ENCODE measurements at places on chromosomes 16 and 17.
A peak's percentile ranks its signal among the peaks of the same experiment; 100 is the strongest.

DNA sequence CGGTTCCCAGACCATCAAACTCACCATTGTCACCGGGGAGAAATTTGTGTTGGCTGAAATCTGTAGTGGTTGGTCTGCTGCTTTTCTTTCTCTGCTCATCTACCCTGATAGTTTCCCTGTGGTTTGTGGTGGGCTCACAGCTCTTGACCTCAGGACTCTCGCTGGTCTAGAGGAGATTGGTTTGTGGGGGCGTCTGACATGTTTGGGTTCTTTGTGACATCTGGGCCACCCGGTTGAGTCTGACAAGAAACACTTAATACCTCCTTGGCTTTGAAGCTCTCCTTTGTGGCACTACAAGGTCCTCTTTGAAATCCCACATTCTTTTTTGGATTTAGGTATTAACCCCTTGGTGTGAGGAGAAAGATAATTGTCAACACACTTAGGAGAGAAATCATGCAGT is 662.0 kb downstream of the WWOX start:
- peak; percentile 67 for DNase-seq

DNA sequence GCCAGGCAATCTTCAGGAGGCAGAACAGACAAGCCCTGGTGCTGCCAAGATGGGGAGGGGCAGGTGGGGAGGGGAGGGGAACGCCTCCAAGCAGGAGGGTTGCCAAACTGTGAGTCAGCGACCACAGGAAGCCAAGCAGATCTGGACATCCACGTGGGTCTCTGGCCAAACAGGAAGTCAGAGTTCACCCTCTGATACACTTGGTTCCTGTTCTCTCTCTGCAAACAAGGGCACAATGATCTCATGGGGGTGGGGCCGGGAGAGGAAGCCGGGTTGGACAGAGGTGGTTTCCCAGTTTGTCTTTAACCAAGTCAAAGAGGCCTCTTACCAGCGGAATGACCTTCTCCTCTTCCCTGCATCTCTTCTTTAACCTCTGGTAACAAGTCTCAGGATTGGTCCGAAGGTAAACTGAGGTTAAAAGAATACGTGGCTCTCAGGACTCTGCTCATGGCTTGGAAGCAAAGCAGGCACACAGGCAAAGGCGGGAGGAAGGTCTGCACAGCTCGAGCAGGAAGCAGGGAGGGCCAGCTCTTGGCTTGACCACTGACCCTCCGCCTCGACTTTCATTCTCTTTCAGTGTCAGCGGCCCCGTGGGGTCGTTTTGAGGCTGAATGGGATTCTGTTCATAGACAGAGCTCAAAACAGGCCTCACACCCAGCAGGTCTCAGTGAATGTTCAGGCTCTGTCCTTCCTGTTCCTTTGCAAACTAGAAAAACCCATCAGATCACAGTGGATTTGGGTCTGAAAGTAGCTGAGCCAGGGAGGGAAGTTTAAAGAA is 32.9 kb downstream of the TK2 start:
- peak; percentile 90 for DNase-seq

DNA sequence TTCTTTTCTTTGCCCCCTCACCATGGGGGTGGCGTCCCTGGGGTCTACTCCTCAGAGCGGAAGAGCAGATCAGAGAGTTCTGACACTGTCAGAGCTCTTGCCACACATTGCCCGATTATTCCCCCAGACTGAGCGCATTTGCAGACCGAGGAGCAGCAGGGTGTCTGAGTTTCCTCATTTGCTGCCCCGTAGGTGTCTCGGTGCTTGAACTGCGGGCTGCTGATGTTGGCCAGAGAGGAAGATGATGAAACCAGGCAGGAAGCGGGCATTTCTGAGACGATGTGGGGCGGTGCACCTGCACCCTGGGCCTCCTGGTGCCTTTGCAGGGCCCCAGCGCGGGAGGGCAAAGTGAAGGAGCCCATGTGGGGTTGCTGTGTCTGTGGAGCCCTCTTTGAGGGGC is 55.2 kb downstream of the ARSG start:
- peak; percentile 88 for DNase-seq

DNA sequence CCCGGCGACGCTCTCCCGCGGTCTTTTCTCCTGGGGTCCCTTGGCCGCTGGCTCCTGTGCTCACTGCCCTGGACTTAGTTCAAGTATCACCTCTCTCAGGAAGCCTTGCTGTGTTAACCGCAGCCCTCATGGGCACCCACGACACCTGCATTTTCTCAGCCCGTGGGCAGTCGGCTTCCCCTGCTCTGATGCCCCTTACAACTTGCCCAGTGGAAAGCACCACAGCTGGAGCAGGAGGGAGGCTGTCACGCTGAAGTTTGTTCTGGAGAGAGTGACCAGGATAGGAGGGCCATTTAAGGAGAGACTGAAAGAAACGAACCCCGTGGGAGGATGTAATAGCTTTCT is 395 bp downstream of the STXBP4 start:
- peak; percentile 28 for DNase-seq

DNA sequence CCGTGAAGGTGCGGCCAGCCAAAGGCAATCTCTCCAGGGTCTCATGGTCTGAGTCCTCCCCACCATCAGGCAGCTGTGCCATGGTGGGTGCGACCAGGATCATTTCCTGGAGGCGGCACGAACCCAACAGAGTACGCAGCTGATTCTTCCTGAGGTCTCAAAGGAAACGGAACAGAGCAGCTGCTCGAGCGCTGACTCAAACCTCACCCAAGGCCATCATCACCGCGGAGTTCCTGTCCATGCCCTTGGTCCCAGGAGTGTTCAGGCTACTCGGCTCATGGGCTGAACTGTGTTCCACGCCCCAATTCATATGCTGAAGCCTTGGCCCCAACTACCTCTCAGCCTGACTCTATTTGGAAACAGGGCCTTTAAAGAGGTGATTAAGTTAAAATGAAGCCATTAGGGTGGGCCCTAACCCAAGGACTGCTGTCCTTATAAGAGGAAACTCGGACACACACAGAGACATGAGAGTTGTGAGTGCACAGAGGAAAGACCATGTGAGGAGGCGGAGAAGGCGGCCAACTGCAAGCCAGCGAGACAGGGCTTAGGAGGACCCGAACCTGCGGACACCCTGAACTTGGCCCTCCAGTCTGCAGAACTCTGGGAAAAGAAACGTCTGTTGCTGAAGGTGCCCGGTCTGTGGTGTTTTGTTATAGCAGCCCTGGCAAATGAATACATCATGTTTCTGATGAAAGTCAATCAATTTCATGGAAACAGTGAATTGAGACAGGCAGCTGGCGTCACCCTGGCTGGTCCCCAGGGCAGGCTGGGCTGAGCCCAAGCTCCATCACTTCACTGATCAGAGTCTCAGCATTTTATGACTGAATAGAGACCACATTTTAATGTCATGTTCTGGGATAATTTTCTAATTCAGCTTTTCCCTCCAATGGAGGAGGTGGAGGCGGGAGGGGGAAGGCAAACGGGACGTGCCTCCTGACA is 13.7 kb downstream of the MXRA7 start:
- no peak for DNase-seq

- no peak for DNase-seq
Measured at GRCh38 chr17:70128727-70129238, 40.5 kb upstream of the KCNJ2 start.

DNA sequence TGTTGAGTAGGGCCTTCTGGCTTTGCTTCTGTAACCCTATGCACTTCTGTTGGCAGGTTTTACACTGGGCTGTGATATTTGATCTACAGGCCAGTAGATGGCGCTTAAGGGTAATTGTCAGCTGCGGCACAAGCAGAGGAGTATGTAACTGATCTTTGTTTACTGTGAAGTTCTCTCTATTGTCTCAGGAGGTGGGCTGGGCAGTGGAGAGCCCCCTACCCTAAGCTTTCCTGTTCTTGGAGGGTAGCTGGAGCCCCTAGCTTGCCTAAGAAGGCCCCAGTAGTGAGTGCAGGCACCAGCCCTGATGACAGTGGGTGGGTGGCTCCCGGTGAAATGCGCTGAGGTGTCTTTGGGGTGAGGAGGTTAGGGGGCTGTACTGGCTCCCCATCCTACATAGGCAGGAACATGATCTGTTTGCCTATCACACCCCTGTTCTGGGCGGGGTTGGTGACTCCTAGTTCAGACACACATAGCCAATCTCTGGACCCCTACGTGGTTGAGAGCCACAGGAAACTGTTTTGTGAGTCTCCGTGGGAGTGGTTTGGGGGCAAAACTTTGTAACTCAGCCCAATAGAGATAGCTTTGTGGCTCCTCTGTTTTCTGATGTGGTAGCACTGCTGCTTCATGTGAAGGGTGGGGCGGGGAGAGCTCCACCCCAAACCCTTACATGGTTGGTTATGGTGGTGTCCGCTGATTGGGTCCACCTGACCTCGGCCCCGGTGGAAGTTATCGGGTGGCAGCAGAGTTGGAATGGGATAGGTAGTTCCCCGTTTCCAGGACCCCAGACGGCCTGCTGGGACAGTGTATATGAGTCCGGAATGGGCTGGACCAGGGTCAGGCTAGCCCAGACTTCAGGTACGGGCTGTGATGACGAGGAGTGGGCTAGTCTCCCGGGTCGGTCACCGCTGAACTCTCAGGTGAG is 60.4 kb downstream of the SLFN11 start:
- DNase-seq: peak; percentile 87

All from activated T-cell treated with anti-CD3 and anti-CD28 coated beads, Interleukin-2, amount 50 U/mL, for 72 hours (primary cell).